ENCODE measurements at places on chromosomes 5 and 9.

DNA sequence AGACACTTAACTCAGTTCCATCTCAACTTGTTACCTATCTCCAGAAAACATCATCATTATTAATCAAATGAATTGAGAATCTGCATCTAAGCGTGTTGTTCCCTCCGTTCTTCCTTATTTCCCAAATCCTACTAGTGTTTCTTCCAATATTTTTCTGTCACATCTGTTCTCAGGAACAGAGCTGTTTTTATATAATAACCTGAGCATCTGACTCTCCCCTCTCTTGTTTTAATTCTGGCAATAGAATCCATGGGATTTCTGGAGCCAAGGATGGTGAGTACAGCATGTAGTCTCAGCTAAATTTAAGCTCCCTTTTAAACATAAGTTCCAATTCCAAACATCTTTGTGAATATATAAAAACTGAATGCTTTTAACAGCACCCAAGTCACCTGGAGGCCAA is 558.3 kb downstream of the DTWD2 start:
- DNase-seq: no peak

DNA sequence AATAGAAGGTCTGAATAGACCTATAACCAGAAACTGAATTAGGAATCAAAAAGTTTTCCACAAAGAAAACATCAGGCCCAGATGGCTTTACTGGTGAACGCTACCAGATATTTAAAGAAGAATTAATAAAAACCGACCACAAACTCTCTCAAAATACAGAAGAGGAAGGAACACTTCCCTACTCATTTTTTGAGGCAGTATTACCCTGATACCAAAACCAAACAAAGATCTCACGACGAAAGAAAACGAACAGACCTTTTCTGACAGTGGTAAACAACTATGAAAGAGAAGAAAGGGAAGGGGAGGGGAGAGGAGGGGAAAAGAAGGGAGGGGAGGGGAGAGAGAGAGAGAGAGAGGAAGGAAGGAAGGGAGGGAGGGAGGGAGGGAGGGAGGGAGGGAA is 13.5 kb downstream of the B4GALT1 start:
- DNase-seq: no peak

GRCh38 chr5:178307267-178308045 is 74.9 kb upstream of the PHYKPL start:
- no peak for DNase-seq

- DNase-seq: no peak
Measured at GRCh38 chr5:176889321-176890280, 9.5 kb downstream of the HK3 start.

GRCh38 chr9:112854657-112855056 is 36.0 kb downstream of the SLC46A2 start:
- DNase-seq: no peak

DNA sequence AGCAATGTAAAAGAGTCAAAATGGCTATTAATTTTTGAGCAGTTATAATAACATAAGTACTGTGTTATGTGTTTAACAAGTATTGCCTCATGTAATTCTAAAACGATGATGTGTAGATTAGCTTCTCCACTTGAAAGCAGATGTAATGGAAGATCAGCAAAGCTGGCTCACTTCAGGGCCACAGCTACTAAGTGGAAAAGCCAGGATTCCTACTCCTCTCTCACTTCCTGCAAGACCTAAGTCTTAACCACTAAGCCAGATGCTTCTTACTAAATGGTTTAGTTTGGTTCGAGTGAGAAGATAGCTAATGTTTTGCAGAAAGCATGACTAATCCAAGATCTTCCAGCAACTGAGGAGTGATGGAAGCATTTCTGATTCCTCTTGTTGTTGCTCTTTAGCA is 15.7 kb upstream of the TNC start:
- no peak for DNase-seq

DNA sequence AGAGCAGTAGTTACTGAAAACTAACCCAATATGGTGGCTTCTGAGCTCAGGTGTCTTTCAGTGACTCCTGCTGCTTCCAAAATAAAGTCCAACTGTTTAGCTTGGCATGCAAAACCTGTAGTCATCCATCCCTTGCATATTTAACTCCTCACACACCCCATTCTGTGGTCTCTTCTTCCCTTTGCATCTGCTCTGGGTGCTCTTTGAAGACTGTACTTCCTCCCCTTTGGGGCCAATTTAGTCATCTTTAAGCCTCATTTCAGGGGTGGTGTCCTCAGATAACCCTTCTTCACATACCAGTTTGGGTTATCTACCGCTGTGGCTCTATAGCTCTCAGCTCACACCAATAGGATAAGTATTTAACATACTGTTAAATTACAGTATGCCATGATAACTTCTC is 209.9 kb upstream of the DMRT1 start:
- DNase-seq: no peak

GRCh38 chr5:137641148-137641547 is 94.7 kb downstream of the KLHL3 start:
- no peak for DNase-seq

GRCh38 chr9:26221290-26221689 is 543.0 kb upstream of the TUSC1 start:
- DNase-seq: no peak

- no peak for DNase-seq
Measured at GRCh38 chr5:136528481-136529030, 163.2 kb upstream of the TRPC7 start.

- no peak for DNase-seq
Measured at GRCh38 chr5:107696080-107696479, 25.3 kb upstream of the EFNA5 start.

DNA sequence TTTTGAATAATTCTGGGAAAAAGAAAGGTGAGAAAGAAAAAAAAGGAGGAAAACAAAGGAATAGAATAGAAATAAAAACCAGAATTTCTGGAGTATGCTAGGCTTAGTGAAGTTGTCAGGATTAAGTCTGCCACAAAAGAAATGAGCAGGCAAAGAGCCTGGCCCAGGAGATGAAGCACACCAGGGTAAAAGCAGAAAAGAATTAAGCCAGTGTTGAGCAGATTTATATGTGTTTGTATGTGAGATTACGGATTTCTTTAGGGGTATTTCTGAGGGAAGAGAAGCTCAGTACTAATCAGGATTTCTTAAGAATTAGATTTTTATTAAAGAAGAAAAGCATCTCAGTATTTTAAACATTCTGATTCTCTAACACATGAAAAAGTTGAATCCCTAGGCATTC is 74.5 kb downstream of the MRPS27 start:
- DNase-seq: no peak

DNA sequence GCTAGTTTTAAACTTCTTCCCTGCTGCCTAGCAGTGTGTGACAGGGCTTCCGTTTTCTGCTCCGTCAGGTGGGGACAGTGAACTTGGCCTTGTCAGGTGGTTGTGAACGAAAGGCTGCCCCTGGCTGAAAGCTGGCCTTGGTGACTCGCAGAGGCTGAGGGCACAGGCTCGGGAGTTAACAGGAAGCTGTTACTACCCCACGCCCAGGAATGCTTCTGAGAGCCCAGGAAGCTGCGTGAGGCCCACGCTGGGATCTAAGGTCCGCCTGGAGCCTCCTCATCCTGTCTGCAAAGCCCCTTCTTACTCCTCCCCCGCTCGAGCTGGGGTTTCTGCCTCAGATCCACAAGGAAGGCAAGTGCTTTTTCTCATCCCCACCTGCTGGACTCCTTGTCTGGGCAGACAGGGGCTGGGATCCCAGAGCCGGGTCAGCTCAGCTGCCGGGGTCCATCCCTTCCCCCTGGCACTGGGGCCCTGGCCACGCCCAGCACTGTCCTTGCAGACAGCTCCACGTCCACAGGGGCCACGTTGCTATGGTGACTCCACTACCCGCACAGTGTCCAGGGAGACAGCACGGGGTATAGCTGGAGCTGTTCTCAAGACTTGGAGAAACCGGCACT is 124.7 kb upstream of the TBC1D2 start:
- no peak for DNase-seq

DNA sequence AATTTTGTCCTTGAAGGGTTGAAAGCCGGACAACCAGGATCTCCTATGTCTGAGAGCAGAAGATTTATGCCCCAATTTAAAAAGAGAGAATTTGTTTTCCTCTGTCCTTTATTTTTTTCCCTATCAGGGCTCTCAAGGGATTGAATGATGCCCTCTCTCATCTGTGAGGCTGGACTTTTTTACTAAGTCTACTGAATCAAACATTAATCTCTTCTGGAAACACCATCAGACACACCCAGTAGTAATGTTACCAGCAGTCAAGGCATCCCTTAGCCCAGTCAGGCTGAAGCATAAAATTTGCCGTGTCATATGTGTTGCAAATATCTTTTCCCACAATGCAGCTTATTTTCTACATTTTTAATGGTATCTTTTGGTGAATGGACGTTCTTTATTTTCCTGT is 1497.9 kb downstream of the MAT2B start:
- DNase-seq: no peak

DNA sequence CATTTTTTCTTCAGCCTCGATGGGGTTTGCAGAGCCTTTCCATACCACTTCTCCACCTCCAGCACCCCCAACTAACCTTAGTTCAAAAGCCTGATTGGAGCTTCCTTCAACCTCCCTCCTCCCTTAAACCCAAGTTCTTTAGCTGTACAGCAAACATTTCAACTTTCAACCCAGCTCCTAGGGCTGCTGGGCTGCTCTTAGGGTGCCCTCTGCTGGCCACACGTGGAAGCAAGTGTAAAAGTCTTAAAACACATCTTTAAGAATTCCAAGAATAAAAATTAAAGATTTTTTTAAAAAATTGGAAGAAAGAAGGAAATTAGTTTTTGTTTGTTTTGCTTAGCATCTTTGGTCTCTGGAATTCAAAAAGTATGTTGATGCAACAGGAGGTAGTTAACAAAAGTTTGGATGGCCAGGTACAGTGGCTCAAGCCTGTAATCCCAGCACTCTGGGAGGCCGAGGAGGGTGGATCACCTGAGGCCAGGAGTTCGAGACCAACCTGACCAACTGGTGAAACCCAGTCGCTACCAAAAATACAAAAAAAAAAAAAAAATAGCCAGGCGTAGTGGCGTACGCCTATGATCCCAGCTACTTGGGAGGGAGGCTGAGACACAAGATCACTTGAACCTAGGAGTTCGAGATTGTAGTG is 15.5 kb upstream of the HSD17B3 start:
- peak; percentile 81 for DNase-seq

- DNase-seq: no peak
Measured at GRCh38 chr9:108311745-108312144, 544.0 kb downstream of the ACTL7B start.

DNA sequence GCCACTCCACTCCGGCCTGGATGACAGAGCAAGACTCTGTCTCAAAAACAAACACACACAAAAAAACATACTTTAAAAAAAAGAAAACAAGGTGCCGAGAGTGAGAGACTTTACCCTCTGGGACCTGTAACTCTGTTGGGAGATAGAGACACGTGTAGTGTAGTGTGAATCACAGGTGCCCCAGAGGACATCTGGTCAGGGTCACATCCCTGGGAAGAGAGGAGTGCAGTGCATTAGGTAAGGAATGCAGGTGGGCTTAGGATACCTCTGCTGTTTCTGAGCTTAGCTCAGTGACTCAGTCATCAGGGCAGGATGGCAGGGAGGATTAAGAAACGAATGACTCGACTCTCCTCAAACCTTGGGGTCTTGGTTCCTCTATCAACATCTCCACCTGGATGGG is 174.6 kb downstream of the GOLPH3 start:
- no peak for DNase-seq

DNA sequence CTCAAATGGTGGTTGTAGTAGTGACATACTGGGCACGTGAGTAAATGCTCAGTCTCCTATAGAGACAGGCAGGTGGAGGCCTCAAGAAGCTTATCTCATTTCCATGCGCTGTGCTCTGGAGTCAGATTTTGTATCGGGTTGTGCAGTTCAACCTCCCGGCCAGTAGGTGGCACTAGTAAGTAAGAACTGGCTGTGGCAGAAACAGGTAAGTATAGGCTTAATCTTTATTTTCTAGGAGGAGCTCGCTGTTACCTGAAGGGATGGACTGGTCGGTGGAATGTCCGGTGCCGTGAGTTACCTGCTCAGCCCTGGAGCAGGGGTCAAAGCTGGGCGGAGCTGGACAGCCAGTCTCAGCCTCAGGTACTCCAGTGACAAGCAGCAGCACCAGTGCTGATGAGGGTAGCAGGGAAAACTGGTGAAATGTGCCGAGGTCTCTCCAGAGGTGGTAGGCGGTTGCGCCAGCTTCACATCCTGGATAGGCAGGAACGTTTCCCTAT is 880.1 kb upstream of the SEMA6A start:
- DNase-seq: peak; percentile 69

GRCh38 chr5:54577528-54577927 is 60.0 kb downstream of the SNX18 start:
- no peak for DNase-seq

DNA sequence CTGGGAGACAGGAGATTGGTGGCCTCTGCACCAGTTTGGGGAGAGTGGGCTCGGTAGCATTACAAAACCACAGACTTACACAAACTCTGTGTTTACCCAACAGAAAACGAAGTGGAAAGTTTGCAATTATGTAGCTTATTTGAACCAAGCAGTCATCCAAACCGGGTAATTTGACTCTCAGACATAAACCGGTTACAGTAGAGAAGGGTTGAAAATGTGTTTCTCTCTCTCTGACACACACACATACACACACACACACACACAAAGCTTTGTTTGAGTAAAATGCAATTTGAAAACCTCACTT is 97.1 kb upstream of the ZNF608 start:
- DNase-seq: no peak

- DNase-seq: no peak
Measured at GRCh38 chr5:146772881-146773466, 105.6 kb downstream of the PPP2R2B start.

GRCh38 chr9:121990600-121991306 is 102.4 kb downstream of the TTLL11 start:
- peak; percentile 7 for DNase-seq

DNA sequence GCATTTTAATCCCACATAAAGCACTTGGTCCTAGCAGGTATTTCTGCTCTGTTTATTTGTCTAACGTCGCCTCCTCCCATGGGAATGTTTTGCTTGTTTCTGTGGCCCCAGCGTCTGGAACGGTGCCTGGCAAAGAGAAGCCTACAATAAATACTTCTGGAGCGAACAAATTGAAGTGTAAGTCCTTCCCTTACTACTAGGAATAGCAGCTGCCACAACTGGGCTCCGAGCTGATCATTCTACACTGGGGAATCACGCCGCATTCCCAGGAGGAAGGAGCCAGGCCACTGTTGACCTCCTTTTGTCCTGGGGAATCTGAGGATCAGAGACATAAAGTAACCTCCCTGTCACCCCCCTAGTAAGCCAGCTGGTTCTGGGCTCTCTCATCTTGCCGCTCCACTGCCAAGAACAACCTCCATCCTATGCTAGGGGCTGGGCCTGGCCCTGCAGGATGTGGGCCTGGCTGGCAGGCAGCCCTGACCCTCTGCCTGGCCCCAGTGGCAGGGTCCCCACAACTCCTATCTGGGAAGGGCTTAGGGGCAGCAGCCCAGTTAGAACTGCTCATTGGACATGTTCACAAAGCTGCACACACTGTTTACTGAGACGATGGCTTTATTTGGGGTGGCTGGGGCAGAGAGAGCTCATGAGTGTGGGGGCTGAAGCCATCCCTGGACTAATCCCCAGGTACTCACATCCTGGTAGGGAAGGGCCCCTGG is 82.8 kb downstream of the GTF3C4 start:
- peak; percentile 49 for DNase-seq

- DNase-seq: no peak
Measured at GRCh38 chr5:135304352-135305221, 94.4 kb downstream of the MACROH2A1 start.

- no peak for DNase-seq
Measured at GRCh38 chr9:36847781-36848673, 186.0 kb downstream of the PAX5 start.

- no peak for DNase-seq
Measured at GRCh38 chr5:125530833-125531615, 784.6 kb upstream of the ZNF608 start.

Data from activated CD8-positive, alpha-beta memory T cell treated with anti-CD3 and anti-CD28 coated beads for 24 hours (primary cell).